Activated naive CD8-positive, alpha-beta T cell treated with anti-CD3 and anti-CD28 coated beads, Interleukin-2, amount 10 ng/mL, durations not matched to agents 7 days and 5 days (primary cell): ENCODE measurements at places on chromosomes 16 and 17.
A peak's percentile ranks its signal among the peaks of the same experiment; 100 is the strongest.

DNA sequence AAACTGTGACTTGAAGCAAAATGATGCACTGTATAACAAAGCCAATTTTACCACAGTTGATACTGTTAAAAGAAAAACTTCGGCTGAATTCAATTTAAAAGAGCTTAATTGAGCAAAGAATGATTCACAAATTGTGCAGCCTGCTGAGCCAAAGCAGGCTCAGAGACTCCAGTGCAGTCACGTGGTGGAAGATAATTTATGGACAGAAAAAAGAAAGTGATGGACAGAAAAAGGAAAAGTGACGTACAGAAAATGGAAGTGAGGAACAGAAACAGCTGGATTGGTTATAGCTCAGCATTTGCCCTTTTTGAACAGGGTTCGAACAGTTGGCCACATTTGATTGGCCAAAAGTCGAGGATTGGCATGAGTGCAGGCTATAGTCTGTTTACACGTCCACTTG lies 25.7 kb downstream of the ZSWIM7 start:
- no peak for DNase-seq

DNA sequence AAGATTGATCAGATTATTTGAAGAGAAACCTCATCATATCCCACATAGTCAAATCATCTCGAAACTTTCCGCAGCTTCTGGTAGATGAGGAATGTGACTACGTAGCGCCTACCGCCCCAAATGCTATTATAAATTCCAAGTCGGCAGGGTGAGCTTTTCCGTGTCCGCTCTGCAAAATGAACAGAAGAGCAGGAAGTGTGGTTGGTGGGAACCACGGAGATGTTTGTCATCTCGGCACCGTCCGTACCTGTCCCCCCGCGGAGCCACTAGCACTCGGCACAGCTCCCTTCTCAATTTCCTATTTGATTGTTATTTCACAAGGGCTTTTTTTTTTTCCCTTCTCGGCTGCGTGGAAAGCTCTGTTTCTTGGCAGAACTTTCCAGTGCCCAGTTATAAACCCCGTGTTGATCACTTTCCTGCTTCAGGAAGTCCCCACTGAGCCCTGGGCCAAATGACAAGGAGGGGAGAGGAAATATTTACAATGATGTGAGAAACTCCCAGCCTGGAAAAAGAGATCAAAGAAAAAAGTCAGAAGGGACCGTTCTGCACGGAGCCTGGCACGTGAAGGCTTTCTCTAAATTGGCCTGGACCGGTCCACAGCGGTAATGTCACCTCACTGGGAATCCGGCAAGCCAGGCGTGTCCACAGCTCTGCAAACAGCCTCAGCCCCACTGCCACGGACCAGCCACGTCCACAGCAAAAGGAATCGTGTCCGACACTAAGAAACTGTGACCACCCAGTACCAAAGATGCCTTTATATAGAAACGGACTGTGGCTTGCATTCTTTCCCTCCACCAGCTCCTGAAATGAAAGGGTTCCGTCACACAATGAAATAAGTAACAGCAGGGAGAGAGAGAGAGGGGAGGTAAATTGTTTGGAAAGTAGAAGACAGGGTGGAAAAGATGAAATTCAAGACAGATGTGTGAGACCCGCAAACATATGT lies 65.0 kb downstream of the MRM3 start:
- no peak for DNase-seq

DNA sequence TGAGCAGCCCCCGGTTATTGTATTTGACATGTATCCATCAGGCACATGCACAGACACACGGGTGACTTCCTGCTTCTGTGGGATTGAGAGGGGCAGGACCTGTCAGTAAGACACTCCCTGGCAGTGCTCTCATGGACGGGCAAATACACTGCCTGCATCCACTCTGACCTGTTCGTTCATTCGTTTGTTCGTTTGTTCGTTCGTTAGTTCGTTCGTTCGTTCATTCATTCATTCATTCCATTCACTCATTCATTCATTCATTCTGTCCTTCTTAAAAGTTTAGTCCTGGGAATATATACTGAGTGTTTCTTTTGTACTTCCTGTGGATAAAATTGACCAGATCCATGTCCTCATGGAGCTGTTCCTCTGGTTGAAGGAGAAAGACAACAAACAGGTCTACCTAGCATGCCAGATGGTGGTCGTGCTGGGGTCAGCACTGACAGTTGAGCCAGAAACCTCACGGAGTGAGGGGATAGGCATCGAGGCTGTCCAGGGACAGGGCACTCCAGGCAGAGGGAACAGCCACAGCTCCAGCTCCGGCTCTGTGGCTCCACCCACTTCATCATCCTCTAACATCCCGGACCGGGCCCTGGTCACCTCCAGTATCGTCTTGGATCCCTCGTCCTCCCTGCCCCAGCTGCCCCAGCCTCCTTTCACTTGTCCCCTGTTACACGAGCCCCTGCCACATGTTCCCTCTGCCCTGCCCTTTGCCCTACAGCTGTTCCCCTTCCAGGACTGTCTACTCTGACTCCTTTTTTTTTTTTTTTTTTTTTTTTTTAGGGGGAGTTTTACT lies 336.1 kb downstream of the CPPED1 start:
- no peak for DNase-seq

- no peak for DNase-seq
Measured at GRCh38 chr17:56629531-56630075, 36.1 kb downstream of the NOG start.

DNA sequence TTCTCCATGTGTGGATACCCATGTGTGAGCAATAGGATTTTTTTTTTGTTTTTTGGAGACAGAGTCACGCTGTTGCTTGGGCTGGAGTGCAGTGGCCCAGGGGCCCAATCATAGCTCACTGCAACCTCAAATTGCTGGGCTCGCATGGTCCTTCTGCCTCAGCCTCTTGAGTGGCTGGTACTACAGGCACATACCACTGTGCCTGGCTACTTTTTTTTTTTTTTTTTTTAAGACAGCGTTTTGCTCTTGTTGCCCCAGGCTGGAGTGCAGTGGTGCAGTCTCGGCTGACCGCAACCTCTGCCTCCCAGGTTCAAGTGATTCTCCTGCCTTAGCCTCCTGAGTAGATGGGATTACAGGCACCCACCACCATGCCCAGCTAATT lies 16.7 kb downstream of the MGRN1 start:
- DNase-seq = no peak

DNA sequence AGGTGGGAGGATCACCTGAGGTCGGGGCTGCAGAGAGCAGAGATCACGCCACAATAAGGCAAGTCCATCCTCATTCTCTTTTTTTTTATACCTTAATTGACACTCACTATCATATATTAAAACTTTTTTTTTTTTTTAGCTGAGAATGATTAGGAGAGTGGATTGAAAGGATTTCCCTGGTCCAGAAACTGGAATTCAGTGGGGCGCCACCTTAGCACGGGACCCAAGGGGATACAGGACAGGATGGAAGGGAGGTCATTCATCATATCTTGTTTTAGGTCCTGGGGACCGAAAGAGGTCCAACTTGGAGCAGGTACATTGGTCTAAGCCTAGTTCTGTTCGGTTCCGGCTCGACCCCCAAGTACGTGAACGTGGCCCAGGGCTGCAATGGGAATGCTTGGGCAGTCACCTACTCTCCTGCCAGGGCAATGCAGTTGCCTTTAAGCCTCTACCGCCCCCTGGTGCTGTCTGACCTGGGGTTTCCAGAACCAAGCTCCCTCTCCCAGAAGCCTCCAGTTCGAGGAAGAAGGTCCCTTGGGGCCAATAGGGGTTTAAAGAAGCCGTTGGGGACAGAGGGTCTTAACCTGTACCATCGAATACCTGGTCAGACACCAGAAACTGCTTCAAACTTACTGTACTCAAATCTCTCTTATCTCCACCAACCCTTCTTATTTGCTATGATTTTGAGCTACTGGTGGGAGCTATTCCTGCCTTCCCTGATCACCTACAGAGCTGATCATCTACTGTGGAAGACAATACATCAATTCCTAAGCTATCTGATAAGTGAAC lies 19.9 kb upstream of the GPATCH8 start:
- peak; percentile 67 for DNase-seq

GRCh38 chr16:81164481-81164880 lies 68.3 kb upstream of the GCSH start:
- no peak for DNase-seq

DNA sequence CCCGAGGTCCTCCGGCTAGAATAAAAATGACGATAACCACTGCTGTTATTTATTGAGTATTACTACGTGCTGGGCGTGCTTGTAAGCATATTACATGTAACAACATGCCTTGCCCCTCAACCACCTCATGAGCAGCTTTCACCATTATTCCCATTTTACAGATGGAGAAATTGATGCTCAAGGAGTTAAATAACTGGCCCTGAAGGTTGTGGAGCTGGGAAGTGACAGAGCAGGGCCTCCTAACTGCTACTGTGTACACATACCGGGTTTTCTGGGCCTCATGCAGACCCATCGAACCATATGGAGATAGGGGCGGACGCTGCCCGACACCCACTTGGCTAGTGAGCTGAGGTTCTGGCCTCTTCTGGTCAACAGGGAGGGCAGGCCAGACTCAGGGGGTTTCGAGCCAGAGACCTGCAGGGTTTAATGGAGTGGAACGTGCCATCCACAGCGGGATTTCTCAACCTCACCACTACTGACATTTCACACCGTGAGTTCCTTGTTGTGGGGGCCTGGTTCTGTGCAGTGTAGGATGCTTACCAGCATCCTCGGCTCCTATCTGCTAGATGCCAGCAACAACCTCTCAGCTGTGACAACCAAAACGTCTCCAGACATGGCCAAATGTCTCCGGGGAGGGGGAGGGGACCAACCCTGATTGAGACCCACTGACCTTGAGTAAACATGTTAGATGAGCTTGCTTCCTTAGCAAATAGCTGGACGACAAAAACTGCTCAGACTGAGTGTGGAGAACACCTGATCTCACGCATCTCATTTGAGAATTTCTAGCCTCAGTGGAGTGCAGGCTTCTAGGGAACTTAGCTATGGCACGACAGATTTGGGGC lies 432.0 kb downstream of the SLC39A11 start:
- no peak for DNase-seq

DNA sequence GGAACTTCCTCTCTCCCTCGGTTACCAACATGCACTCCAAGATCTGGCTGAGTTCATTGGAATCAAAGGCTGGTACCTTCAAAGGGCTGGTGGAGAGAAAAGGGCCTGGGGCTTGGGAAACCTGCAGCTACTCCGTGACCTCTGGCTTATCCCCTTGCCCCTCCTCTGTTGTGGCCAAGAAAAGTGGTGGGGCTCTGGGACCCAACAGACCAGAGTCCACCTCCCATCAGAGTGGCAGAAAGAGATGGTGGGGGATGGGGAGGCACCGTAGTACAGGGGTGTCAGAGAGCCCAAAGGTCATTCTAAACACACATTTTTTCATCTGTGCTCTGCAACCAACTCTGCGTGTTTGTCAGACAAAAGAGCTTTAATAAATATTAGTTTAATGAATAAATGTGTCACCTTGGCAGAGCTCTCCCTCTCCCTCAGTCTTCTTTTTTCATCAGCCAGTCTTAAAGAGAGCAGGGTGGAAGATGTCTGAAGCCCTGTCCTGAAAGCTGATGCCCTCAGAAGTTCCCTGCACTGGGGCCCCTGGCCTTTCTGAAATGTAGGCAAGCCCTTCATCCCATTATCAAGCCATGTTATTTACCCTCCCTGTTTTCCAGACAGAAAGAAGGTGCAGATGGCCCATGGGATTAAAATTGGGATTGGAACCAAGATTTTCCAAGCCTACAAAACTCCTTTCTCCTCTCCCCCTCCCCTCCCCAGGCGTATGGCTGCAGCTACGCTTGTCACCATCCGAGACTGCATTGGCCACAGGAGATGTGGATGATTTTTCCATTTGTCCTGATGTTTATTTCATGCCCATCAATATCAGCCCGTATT lies 227.3 kb downstream of the CCDC182 start:
- DNase-seq = no peak

DNA sequence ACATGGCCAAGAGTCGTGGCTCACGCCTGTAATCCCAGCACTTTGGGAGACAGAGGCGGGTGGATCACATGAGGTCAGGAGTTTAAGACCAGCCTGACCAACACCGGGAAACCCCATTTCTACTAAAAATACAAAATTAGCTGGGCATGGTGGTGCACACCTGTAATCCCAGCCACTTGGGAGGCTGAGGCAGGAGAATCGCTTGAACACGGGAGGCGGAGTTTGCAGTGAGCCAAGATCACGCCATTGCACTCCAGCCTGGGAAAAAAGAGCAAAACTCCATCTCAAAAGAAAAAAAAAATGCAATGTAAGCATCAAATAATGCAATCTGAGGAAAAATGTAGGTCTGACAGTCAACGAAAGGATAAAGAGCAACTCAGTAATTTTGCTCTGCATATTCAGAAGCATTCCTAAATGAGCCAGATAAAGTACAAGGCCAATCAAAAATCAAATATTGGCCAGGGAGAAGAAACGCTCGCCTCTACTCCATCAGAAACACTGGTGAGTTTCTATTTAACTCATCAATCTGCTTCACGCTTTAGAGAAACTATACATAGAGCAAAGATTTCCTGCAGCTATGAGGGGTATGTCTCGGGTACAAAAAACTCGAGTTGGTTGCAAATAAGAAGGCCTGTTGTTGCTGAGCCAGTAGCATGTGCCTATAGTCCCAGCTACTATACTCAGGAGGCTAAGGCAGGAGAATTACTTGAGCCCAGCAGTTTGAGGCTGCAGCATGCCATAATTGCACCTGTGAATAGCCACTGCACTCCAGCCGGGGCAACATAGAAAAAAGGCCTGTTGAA lies 3.7 kb downstream of the TXNDC11 start:
- DNase-seq = no peak

DNA sequence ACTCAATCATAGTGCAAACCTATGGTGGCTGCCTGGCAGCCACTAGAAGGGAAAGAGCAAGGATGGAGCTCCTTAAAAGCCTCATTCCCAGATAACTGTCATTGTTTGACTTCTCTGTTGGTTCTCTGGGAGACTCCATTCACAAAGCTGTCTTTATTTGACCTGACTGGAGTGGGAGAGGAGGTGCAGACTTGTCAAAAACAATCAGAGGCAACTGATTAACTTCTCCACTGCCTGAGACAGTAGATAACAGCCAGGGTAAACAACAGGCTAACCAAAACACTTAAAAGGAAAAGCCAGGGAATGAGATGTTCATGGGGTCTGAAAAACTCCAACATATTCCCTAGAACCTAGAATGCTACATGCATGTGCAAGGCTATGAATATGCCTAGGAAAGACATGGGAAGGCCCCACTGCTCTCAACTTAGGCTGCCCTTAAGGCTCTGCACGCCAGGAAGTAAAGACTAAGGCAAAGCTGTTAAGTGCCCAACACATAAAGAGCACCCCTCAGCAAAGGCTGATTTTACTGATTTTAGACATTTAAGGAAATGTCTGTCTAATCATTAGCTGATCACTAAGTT lies 82.0 kb downstream of the TTC19 start:
- DNase-seq = no peak
